NCI-H1694 (cell line): ENCODE measurements at places on chromosomes 5 and 9.

DNA sequence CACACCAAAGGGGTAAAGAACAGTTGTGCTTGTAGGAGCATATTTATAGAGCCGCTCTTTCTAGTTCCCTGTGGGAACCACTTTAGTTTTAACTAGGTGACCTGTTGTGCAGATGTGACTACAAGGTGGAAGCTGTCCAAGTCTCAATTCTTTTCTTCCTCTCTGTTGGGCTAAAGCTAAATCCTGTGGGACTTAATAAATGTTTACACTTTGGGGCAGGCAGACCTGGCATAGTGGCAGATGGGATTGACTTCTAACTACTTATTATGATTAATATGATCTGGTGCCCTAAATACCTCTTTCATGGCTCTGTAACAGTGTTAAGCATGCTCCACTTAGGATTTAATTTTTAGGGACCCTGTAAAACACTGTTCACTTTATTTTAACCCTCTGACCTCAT lies 265.3 kb downstream of the KCTD16 start:
- peak; percentile 89 for DNase-seq

- DNase-seq: no peak
Observed at GRCh38 chr9:123772374-123772773, 157.6 kb downstream of the DENND1A start.

- no peak for DNase-seq
Observed at GRCh38 chr5:139418793-139419192, 14.9 kb upstream of the SPATA24 start.

GRCh38 chr9:26947736-26948135 lies 694 bp upstream of the PLAA start:
- no peak for DNase-seq

DNA sequence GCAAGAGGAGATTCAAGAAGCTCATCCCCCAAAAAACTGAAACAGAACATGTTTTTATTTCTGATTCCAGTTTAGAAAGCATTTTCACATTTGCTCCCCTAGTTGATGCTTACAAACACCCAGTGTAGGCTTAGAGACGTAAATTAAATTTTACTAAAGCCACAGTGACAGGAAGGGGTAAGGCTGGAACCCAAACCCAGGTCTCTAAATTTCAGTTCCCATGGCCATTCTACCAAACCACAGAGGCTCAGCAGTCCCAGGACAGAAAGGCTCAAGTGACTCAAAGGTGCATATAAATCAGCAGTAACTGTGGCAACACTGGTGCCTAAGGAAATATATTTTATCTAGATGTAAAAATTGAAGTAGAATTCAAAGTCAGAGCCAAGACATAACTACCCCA lies 128.7 kb downstream of the CEP120 start:
- DNase-seq: no peak

DNA sequence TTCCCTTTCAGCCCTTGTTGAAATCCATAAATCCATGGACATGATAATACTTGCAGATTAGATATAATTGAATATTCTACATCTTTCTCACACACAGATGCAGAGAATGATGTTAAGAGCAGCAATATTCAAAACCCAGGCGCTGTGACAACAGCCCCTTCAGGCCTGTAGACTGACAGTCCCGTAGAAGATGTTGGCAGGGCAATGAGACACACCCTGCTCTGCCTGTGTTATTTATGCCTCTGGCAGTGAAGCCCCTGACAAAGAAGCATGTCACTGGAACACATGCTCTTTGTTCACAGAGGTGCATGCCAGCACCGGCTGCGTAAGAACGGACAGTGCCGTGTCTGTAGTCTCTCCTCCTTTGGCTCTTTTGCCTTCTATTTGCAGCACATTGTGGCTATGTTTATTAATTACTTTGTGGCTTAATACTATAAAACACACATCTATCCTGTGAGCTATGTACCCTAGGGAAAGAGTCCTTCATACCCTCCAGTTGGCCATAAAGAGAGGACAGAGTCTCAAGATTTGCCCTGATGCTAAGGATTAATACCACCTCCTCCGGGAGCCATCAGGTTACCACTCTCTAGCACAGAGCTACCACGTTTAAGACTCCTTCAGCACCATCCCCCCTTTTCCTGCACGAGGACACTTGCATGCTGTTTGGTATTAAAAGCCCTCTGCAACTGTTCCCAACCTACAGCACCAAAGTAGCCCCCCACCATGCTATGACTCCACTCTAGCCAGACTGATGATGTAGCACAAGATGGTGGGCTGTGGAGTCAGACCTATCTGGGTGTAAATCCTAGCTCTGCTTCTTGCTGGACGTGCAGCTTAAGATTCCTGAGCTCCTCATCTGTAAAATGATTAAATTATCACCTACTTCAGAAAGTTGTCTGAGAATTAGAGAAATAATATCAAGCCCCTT lies 2.0 kb upstream of the ANP32B start:
- peak; percentile 33 for DNase-seq

DNA sequence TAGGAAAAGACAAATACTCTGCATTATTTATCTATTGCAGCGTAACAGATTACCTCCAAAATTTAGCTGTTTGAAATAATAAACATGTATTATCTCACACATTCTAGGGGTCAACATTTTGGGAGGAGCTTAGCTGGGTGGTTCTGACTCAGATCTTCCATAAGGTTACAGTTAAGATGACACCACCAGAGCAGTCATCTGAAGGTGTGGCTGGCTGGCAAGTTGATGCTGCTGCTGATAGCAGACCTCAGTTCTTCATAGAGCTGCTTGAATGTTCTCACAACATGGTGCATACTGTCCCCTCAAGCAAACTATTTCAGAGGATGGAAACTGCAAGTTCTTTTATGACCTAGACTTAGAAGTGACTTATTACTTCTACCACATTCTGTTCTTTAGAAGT lies 146.3 kb upstream of the FSTL4 start:
- DNase-seq: no peak

- no peak for DNase-seq
Observed at GRCh38 chr9:89687188-89687587, 82.4 kb downstream of the GADD45G start.

- DNase-seq: no peak
Observed at GRCh38 chr5:178808886-178809285, 50.9 kb upstream of the ZNF354B start.

- DNase-seq: no peak
Observed at GRCh38 chr5:139900546-139901250, 105.1 kb downstream of the PSD2 start.

GRCh38 chr5:171223927-171224326 lies 85.1 kb upstream of the TLX3 start:
- no peak for DNase-seq

GRCh38 chr5:62431735-62432620 lies 19.4 kb downstream of the IPO11 start:
- no peak for DNase-seq

- DNase-seq: no peak
Observed at GRCh38 chr5:75057561-75057960, 5.2 kb upstream of the GCNT4 start.

- no peak for DNase-seq
Observed at GRCh38 chr9:126588491-126589168, 25.1 kb upstream of the LMX1B start.

DNA sequence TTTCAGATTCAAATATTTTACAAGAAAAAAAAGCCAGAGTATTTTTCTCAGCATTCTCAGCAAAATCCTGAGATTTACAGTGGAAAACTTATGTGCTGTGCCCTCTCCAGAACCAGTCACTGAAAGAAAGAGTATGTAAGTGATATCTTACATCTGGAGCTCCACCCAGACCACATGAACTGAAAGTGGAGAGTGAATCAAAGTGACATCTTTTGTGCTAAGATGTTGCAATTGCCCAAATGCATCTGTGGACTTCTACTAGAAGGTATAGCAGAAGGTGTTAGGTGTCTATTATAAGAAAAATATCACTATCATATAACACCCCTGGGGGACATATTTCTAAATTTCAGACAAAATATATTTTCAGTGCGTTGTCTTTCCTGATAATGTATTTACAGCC lies 49.0 kb upstream of the RIC1 start:
- DNase-seq: no peak

GRCh38 chr5:140372971-140373487 lies 13.0 kb downstream of the SLC4A9 start:
- peak; percentile 49 for DNase-seq

- DNase-seq: no peak
Observed at GRCh38 chr9:4965174-4965821, 19.8 kb upstream of the JAK2 start.

DNA sequence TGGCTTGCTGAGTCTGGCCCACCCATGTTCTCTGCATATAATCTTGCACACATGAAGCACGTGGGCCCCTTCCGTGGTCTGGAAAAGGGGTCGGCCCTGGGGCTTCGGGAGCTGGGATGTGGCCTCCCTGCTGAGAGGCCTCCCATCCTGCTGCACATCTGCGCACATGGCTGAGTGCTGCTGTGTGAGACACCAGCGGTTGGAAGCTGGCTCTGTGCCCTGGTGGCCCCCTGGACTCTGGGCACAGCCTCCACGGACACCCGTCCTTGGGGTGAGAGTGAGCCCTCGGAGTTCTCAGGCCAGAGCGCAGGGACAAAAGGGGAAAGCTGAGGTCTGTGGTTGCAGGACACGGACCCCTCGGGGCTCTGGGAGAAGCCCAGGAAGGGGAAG lies 115.8 kb downstream of the RXRA start:
- DNase-seq: no peak

GRCh38 chr9:135920256-135920930 lies 13.0 kb upstream of the CAMSAP1 start:
- no peak for DNase-seq

DNA sequence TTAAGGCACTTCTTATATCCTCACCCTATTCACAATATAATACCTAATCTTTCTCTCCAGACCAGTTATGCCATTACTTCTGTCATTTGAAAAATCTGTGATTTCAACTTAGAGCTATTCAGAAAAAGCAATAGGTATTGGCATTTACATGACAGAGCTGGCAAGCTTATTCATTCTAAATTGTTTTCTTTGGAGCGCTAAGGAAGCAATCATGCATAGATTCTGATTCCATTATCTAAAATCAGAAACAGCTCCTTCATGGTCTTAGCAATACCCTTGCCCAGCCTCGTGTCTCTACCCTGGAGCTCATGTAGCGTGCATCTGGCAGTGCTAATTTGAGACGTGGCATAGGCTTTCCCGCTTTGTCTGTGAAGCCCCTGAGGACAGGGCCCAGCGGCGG lies 4.5 kb downstream of the SLC1A1 start:
- DNase-seq: no peak

- no peak for DNase-seq
Observed at GRCh38 chr5:234450-234849, 16.3 kb downstream of the SDHA start.

DNA sequence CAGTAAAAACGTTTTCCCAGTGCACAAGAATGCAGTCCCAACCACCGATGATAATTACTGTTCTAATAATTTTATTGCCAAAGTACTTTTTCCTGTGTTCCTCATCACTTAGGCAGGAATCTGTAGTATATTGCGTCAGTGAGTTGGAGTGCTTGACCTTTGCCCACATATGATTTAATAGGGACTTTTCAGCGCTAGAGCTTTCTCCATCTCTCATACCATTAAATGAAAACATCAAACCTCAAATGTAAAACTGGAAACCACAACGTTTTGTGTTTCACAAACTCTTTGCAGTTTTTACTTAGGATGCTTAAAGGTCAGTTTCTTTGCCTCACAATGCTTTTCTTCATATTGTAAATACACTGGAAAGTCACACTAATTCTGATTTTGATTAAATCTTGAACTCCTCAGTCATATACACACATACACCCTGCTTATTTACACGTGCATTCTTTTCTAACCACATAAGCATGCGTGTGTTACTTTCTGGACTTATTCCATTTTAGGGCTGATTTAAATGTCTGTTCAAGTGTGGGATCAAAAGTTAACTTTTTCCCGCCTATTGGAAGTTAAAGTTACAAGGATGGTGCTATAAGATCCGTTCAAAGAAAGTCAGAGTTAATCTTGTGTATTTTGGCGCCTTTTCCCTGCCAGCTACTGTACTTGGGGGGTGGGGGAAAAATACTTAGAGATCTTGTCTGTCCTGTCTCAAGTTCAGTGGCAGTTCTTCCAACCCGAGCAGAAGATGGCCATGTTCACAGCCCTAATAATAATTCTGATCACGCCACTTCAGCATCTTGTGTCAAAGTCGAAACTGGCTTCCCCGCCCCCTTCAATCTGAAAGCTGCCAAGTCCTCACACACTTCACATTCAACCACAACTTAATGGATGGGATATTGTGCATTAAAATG lies 6.6 kb upstream of the NFIB start:
- no peak for DNase-seq

DNA sequence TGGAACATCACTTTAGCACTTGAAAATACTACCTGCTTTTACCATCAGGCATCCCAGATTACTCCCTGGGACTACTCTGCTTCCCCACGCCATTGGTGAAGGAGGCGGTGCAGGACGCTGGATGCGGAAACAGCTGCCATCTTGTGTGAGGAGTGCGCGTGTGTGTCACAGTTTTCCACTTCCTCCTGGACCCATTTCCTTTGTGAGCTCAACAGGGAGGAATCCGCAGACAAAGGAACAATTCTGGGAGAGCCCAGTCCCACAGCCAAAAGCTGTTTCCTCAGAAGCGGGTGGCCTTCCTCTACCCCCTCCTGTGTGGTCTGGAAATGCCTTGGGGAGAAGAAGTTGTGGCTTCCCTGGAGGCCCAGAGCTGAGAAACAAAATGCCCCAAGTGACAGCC lies 16.8 kb downstream of the AFAP1L1 start:
- no peak for DNase-seq

DNA sequence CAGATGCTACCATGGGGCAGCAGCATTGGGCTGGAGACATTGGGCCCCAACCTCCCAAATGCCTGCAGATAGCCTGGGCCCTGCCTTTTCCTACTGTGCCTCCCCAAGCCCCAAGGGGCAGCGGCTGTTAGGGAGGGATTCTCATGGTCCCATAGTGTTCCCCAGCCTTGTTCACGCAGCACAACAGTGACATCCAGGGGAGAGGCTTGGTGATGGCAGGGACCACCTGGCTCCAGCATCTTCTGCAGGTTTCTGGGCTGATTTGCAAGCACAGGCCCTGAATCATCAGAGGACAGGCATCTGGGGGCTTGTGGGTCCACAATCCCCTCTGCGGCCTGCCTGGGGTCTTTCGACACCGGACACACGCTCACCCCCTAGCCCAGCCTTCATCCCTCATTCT lies 354.6 kb downstream of the SLIT3 start:
- DNase-seq: peak; percentile 17

- DNase-seq: peak; percentile 20
Observed at GRCh38 chr9:121819428-121820231, 168.2 kb downstream of the DAB2IP start.

GRCh38 chr5:68288707-68289134 lies 73.2 kb downstream of the PIK3R1 start:
- DNase-seq: no peak

- no peak for DNase-seq
Observed at GRCh38 chr5:156687514-156687913, 162.6 kb upstream of the PPP1R2B start.

GRCh38 chr5:54844905-54845566 lies 140.4 kb downstream of the ESM1 start:
- peak; percentile 82 for DNase-seq
